ENCODE measurements at places on chromosomes 4 and X.

DNA sequence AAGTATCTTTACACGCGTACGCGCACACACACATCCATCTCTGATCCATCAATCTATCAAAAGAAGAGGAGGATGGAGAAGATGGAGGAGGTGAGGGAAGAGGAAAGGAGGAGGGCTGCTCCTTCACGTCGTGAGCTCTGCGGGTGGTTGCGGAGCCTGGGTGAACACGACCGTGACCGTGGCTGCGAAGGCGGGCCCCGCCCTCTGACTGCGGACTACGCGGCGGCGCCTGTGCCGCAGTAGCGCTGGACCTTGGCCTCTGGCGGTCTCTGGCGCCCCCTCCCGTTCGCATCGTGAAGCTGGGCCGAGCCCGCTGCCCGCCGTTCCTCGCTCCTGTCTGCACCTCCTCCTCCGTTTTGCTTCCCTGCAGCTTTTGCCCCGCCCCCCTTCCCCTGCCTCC is 37.7 kb upstream of the ARAF start:
- peak overlapping the region; percentile 56 for H3K4me3 ChIP-seq
- peaks cover 5% of the 10 kb centered on the region for H3K4me1 ChIP-seq
- peak; percentile 72 for DNase-seq

GRCh38 chr4:145719752-145720624 is 40.0 kb downstream of the C4orf51 start:
- H3K4me3 ChIP-seq: no peak overlapping the region
- H3K27ac ChIP-seq: no peak overlapping the region
- H3K27me3 ChIP-seq: no peaks in the 10 kb centered on the region
- DNase-seq: no peak
- no peaks in the 10 kb centered on the region for H3K4me1 ChIP-seq

DNA sequence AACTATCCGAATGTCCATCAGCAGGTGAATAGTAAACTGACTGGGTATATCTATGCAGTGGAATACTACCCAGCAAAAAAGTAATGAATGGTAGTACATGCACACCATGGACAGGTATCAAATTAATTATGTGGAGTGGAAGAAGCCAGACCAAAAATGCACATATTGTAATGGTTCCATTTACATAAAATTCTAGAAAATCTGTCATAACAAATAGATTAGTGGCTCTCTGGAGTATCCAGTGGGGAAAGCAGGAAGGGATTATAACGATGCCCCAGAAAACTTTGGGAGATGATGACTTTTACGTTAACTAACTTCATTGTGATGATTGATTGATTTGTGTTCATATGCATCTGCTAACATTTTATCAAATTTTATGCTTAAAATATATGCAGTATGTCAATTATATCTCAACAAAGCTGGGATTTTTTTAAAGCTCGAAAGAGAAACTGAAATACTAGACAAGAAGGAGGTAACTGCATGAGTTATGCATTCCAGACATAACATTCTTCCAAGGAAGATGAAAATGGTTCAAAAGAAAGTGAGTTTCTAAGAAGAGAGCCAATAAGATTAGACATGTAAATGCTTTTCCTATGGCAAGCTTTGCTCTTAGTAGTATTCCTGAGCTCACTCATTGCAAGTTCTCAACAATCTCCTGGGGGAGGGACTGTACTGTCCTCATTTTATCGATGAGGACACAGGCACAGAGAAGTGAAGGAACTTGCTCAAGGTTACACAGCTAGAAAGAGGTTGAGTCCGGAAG is 58.6 kb upstream of the MSX1 start:
- H3K4me3 ChIP-seq: no peak overlapping the region
- no peak overlapping the region for H3K27ac ChIP-seq
- H3K4me1 ChIP-seq: no peaks in the 10 kb centered on the region
- no peaks in the 10 kb centered on the region for H3K27me3 ChIP-seq
- no peak for DNase-seq

GRCh38 chr4:87527431-87528220 is 1.6 kb downstream of the SPARCL1 start:
- H3K36me3 ChIP-seq: no peaks in the 10 kb centered on the region
- no peak overlapping the region for H3K4me3 ChIP-seq
- no peaks in the 10 kb centered on the region for H3K4me1 ChIP-seq
- H3K27ac ChIP-seq: no peak overlapping the region
- no peak for DNase-seq

DNA sequence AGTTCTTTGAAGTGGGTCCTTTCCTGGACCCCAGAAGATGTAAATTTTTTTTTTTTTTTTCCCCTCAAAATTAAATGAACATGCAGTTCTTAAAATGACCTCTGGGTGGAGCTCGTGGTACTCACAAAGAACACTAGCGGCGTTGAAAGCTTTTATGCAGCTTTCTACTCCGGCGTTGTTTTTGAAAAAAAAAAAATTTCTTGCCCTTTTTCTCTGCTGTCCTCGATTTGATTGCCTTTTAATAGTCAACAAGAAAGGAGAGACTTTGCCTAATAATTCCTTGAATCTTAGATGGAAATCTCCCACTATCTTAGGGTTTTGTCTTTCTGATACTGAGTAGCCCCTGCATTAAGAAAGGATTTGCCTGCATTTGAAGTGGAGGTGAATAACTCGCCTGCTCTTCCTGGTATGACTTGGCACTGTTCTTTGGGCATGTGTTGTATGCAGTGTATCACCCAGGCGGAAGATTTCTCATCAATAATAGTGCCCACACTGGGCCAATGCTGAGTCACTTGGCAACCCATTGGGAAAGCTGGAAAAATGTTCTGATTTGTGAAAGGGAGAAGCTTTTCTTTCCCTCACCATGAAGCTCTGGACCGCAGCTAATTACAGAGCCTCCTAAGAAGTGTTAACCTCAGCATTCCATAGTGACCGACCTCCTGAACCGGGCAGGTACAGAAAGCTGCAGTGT is 104.0 kb downstream of the PHEX start:
- no peaks in the 10 kb centered on the region for H3K36me3 ChIP-seq
- no peak overlapping the region for H3K4me3 ChIP-seq
- H3K27ac ChIP-seq: no peak overlapping the region
- no peaks in the 10 kb centered on the region for H3K4me1 ChIP-seq
- no peaks in the 10 kb centered on the region for H3K27me3 ChIP-seq
